ENCODE measurements at places on chromosomes 6 and 20.

GRCh38 chr20:6870559-6870958, 103.1 kb downstream of the BMP2 start:
- no peak for DNase-seq

GRCh38 chr6:162181111-162181510, 546.5 kb downstream of the PRKN start:
- DNase-seq: no peak

GRCh38 chr6:98056955-98057354, 773.9 kb upstream of the MMS22L start:
- DNase-seq: no peak

DNA sequence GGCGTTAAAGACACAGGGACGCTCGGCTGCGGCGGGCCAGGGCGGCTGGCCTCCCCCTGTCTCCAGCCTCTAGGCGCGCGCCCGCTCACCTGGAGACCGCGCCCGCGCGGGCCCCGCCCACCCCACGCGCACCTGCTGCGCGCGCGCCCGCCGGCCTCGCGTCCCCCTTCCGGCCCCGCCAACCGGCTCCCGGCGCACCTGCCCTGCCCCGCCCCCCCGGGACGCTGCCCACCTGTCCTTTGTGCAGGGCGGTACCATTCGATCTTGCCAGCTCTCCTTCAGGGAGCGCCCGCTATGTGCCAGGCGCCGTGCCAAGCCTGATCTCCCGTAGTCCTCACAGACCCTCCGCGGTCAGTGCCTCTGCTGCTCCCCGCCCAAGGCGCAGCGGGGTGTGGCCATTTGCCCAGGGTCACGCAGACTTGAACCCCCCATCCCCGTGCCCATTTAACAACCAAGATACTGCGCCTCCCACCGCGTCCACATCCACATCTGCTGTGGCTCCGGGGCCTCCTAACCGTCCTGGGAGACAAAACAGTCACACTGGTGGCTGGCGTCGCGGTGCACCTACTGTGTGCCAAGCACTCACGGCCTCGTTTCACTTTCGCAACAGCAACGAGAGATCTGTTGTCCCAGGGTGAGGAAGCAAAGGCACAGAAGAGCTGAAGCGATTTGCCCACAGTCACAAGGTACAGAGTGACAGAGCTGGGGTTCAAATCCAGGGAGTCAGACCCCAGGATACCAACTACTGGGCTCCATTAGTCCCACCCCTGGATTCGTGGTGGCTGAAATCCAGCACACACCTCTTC, 48.1 kb downstream of the NOL4L start:
- DNase-seq: no peak

- no peak for DNase-seq
These were observed 16.0 kb downstream of the BCAS4 start for GRCh38 chr20:50810842-50811241.

GRCh38 chr20:46399401-46399800, 7.0 kb downstream of the ELMO2 start:
- no peak for DNase-seq

GRCh38 chr6:141484711-141485110, 648.0 kb upstream of the GJE1 start:
- peak; percentile 52 for DNase-seq

GRCh38 chr20:32877507-32877906, 18.8 kb downstream of the EFCAB8 start:
- no peak for DNase-seq

- no peak for DNase-seq
These were observed 328 bp downstream of the RRBP1 start for GRCh38 chr20:17681726-17682102.

GRCh38 chr6:63730311-63730710, 94.7 kb downstream of the PHF3 start:
- DNase-seq: no peak

- no peak for DNase-seq
These were observed 314.0 kb upstream of the ECI2 start for GRCh38 chr6:4449409-4449808.

DNA sequence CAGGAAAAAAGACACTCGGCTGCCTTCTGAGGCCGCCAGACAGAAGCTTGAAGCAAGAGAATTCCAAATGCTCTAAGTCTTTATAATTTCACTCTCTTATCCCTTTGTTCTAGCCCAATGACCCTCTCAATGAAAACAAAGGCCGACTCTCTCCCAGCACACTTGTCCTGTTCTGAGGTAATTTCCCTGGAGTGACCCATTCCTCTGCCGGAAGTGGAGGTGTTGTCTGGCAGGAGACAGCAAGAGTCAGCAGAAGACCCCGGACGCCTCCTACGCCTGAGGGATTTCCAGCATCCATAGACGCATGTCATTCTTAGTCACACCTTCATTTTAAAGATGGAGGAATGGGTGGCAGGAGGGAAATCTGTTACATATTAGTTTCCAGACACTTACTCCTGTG, 110.3 kb downstream of the SOD2 start:
- no peak for DNase-seq

- no peak for DNase-seq
These were observed 57.1 kb downstream of the SSR1 start for GRCh38 chr6:7255918-7256317.

DNA sequence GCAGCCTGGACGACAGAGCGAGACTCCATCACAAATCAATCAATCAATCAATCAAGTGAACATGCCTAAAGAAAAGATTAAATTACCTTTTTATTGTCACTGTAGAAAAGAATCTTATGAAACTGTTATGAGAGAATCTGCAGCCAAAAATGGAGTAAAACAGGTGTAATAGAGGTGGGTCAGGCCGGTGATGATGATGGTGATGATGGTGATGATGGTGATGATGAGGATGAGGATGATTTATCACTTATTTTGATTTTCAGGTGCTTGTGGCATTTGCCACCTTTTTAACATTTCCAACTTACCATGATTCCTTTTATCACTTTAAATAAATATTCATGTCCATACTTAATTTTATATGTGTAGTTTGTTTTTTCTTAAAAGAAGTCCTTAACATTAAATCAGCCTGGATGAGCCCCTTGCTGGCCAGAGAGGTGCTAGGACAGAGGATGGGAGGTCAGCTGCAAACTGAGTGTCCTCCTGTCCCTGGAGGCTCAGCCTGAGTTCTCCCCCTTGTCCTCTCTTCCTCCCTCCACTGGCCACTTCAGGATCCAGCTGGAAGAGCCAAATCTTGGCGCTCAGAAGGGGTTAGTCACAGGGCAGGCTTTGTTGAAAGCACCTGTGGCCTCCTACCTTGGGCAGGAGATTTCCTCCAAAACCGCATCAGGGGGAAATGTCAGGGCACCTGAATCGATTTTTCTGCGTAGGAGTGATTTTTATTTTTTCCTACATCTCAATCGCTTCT, 32.6 kb downstream of the SLC2A10 start:
- DNase-seq: no peak

GRCh38 chr6:64290867-64291266, 655.3 kb downstream of the PHF3 start:
- DNase-seq: no peak

DNA sequence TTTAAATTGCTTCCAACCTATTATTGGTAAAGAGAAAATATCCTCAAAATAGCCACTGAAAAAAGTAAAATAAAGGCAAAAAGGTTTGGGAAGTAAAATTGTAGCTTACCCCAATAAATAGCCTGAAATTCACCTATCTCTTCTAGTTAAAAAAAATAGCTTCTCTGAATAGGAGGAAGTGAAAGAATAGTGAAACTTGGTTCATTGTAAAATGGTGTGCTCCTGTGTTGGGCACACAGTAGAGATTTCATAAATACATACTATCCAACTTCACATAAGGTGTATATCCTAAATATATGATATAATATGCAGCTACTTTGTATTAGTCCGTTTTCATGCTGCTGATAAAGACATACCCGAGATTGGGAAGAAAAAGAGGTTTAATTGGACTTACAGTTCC, 45.3 kb downstream of the CDK19 start:
- no peak for DNase-seq

- no peak for DNase-seq
These were observed 53.4 kb downstream of the VEGFA start for GRCh38 chr6:43823390-43823789.

DNA sequence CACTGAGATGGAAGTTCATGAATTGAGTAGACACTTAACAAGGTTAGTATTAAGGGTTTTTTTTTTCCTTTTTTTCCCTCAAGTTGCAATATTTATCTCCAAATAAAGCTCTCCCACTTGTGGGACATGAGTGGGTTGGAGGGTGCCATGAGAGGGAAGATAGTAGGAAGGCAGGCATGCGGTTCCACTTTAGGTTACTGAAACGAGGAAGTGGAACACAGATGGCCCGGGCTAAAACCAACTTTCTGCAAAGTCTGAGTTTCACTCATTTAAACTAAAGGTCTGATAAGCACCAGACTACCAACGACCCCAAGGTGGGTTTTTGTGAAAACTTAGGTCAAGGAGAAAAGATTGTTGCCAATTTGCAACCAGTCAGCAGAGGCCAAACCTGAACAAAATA, 42.2 kb downstream of the TBC1D7 start:
- no peak for DNase-seq

DNA sequence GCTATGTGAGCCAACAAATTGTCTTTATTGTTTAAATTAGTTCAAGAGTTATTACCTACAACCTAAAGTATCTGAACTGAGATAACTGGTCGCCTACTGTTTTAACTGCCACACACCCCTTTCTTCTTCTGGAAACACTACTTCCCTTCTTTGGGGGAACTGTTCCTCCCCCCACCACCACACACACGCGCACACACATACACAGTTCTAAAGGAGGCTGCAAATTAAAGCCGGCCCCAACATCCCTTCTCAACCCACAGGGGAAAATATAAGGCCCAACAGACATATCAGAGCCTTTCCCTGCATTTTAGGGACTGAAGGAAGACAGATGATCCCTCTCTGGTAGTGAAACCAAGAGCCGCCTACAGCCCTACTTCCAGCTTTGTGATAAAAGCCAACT, 348.0 kb upstream of the JARID2 start:
- no peak for DNase-seq

DNA sequence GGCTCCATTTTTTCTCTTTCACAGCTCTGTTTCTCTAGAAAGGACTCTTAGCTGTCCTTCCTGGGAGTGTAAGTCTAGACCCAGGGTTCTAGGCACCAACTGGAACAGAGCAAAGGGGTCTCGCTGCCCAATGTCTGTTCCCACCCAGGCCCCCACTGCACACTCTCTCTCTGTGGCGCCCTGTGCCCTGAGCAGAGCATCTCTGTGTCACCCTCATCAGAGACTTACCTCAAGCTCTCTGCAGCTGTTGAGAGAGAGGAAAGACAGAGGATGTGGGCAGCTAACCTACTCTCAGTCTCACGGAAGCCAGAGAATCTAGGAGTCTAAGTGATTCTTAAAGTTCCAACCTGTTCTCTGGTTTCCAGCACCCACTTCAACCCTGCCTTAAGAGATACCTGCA, 9.5 kb downstream of the NCR2 start:
- peak; percentile 61 for DNase-seq

- DNase-seq: no peak
These were observed 81.2 kb upstream of the VSTM2L start for GRCh38 chr20:37821696-37822095.

DNA sequence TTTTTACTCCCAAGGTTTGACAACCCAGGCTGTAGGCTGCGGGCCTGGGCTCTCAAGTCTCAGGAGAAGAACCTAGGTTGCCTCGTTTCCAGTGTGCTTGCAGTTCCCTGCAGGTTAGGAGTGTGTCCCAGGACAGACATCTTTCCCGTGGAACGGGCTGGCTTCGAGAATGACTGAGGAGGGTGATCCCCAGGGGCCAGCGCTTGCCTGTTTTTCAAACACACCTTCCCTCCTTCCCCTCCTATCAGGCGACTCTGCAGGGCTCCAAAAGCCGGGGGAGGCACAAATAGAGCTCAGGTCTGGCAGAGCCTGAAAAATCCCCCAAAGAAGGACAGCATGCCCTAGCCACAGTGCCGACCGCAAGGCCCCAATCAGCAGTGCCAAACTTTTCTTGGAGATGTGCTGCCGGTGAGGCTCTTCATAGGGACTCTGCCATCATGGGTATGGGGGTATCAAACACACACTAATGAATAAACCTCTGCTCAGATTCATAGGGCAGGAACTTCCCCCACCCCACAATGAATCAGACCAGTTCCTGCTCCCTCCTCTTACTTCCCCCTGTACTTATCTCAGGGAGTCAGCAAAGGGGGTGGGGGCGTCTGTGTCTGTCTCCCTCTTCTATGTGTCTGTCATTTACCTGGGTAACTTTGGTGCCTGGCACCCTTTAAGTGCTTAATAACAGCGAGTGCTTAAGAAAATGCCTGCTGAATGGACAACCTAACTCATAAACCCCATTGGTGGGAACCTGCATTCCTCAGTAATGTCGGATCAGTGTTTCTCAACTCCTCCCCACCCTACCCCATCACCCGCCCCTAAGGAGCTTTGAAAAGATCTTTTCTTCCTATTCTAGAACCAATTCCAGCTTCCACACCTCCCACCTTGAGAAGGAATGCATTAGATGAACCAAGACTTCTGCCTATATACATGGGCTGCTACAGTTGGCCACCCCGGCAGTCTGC, 1.6 kb downstream of the KCNG1 start:
- no peak for DNase-seq

DNA sequence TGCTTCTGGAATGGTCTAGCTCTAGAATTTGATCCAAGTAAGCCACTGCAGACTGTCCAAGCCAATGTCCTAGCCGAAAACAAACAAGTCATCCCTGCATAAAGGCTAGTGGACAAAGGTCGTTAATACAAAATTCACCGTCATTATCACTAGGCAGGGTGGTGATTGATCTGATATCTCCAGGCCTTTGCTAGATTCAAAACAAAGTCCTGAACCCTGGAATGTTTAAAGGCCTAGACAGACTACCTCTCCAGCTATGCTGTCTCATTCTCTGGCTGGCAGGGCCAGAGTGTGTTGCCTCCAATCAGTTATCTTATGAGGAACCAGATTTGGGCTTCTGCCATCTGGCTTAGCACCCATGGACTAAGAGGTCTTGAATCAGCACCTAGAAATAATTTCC, 38.3 kb downstream of the MAP7 start:
- no peak for DNase-seq

DNA sequence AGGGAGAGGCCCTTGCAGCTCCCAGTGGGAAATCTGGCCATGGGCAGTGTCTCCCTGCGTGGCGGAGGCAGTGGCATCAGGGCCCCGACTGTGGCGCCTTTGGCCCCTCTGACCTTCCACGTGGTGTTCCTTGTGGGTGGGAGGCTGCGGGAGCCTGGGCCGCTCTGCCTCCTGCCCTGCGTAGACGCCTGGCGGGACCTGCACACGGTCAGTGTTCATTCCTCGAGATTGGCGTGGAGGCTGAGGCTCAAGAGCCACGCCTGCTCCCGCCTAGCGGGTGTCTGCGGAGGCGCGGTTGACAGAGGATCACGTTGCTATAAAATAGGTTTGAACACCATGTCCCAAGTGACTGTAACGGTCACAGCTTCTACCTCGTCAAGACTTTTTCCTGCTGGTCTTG, 14.0 kb downstream of the COL9A3 start:
- DNase-seq: no peak
